RKO (cell line): ENCODE measurements at places on chromosomes 16 and 17.
A peak's percentile ranks its signal among the peaks of the same experiment; 100 is the strongest.

DNA sequence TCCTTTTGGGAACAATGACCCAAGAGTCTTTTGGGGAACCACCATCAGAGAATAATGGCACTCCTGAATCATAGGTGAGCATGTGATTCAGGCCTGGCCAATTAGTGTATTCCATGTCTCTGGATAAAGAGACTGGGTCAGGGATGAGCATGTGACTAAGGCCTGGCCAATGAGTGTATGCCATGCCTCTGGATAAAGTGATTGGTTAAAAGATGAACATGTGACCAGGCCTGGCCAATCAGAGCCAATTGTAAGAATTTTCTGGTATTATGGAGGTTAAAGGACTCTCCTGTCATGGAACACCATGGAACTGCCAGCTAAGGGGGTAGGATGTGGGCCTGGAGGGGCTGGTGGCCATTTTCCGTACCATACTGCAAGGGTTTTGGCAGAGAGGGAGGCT lies 194.3 kb downstream of the C16orf78 start:
- DNase-seq, result peak; percentile 8

DNA sequence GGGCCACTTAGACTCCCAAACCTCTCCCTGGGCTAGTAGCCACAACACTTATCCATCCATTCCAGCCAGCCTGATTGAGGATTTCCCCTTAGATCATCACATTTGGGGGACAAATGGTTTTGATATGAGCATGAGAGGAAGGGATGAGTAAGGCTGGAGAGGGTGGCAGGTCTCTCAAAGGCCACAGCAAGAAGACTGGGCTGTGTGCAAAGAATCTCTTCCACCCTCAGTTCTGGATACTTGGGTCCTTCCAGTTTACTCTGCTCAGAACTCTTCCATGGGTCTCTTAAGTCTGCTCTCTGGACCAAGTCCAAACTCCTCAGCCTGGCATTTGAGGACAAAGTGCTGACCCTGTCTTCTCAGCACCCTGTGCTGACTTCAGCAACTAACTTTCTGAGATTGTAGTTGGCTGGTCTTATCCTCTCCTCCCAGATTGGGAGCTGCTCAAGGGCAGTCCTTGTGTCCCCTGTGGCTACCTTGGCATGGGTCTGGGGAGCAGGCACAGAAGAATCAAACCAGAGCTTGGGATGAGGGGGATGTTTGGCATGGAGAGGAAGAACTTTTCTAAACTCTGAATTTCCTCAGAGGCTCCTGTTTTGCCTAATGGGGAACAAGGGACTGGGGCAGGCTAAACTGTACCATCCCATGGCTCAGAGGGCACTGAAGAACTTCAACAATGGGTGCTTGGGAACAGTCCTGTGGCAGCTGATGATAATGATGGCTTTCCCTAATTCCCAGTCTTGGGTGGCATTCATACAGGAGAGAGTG lies 3.1 kb upstream of the NFATC3 start:
- no peak for DNase-seq

DNA sequence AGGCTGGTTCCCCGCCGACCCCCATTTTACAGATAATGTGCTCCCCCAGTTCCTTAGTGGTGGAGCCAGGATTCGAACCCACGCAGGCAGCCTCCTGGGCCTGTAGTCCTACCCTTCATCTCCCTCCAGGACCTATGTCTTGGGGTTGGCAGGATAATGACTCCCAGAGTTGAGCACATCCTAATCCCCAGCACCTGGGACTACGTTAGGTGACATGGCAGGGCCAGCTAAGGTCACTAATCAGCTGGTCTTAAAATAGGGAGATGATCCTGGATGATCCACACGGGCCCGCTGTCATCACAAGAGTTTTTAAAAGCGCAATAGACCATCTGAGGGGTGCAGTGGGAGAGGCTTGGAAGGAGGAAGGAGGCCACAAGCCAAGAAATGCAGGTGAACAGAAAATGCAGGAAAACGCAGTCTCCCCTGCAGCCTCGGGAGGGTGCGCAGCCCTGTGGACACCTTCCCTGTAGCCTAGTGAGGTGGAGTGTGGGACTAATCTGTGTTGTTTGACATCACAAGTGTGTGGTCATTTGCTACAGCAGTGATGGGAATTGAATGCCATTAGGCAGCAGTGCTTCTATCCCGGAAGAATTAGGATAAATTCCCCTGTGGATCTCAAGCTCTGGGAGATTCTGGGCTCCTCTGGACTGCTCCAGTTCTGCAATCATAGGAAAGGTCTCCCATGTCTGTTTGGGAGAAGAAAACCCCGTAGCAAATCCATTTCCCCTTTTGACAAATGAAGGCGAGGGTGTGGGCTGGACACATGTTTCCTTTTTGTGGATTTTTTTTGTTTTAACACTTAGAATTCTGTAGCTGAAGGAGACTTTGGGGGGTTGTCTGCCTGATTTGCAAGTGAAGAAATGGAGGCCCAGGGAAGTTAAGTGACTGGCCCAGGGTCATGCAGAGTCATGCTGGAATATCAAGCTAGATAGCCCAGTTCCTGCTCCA lies 297.7 kb downstream of the SEC14L1 start:
- DNase-seq, result no peak

DNA sequence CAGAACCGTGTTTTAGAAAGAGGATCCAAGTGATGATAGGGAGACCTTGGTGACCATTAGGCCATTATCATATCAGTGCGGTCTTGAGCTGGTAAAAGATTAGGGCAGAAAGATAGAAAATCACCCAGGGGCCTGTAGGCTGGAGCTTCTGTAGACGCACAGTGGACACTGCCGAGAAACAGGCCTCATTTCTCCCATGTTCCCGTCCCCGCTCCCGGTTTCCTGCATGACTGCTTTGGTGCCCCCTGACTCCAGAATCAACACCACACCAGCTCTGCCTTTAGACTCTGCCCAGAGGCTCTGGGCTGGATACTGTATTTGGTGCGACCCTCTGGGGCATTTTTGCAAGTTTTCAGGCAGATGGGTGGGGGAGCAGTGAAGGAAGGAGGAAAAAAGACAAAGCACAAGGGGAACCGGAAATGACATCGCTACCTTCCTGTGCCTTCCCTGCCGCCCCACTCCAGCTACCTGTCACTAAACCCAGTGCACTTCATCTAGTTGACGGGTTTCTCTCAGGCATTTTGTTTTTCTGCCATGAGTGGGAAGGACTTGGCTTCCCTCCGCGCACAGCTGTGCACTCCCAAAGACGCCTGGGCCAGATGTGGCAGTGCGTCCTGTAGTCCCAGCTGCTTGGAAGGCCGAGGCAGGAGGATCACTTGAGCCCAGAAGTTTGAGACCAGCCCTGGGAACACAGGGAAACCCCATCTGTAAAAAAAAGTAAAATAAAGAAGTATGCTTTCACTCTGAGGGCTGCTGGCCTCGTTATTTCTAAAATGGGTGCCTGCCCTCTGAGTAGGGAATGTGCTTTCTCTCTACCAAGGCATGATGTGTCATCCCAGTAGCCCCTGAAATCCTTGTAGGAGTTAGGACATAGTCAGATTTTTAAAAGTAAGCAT lies 214.1 kb downstream of the RPTOR start:
- DNase-seq, result no peak

DNA sequence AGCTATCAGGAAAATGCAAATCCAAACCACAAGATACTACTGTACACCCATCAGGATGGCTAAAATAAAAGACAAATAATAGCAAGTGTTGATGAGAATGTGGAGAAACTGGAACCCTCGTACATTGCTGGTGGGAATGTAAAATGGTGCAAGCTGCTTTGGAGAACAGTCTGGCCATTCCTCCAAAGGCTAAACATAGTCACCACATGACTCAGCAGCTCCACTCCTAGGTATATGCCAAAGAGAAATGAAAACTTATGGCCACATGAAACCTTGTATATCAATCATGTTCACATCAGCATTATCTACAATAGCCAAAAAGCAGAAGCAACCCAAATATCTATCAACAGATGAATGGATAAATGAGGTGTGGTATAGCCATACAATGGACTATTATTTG lies 28.5 kb downstream of the VAC14 start:
- DNase-seq, result no peak

DNA sequence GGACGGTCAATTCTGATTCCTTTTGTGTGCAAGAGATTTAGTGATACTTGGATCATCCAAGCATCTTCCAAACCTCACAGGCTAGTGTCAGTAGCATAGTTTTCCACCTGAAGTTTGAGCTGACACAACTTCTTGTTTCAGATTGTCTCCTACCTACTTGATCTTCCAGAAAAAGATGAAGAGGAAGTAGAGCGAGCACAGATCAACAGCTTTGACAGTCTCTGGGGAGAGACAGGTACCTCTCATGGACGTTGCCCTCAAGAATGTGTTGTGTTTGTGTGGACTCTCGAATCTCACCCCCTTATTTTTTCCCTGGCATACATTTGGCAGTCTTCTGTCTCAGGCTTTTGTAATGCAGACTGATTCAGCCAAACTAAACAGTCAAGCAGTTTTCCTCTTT lies 47.4 kb downstream of the CYB561 start:
- no peak for DNase-seq

DNA sequence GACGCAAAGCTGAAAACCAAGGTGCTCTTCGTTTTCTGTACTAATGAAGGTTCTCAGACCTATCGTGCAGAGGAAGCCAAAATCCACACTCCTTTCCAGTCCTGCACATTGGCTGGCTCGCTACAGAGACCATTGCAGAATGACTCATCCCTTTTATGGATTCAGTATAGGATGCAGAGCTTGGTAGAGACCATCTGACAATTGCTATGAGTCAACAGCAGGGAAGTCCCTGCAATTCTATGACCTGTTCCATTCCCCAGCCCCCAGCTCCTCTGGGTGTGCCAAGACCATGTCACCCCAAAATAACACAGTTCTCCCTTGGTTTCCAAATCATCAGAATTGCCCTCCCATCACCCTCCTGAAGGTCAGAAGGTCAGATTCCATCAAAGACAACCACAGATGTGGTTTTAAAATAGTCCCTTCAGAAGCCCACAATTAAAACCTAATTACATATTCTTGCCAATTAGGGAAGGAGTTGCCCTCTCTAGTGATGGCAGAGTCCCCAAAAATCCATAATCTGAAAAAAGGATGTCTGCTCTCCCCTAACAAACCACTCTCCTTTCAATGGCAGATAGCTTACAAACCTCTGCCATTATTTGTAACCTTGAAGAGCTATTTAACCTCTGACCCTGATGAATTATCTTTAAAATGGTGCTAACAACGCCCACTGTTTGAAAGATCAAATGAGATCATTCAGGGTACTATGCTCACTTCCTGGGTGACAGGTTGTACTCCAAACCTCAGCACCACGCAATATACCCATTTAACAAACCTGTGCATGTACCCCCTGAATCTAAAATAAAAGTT lies 108.2 kb upstream of the RBBP6 start:
- DNase-seq, result peak; percentile 42

DNA sequence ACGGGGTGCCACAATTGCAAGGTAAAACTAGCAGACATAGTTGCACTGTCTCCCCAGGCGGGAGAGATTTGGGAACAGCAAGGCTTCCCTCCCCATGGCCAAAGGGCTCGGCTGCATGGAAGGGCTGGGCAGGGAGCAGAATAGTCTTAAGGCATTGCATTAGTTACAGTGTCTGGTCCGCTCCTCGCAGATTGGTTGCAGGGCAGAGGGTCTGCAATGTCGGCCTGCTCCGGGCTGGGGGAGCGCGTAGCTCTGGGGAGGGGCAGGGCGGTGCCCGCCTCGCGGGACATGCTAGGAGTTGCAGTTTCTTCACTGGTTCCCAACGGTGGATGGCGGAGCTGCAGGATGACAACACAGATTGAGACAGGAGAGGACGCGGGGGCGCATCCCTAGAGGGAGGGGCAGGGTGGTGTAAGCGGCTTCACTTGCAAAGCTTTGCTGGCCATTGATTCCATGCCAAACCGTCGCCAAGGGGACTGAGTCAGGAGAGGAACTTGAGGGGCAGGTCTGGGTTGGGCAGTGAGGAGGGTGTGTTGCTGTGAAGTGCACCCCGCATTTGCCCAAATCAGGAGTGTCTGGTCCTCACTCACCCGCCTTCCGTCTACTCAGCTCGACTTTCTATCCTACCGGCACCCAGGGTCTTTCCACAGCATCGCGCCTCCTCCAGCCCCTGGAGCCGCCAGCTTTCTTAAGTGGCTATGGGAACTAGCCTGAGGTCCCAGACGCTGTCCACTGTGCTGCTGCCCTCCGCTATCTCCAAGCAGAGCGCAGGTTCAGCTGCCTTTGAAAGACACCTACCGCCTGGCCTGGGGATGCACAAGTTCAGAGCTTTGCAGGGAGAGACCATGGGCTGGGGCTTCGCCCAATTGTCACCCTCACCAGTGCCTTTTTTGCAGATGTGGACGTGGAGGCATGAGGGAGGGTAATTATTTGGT lies 1748.9 kb downstream of the TP53TG3F start:
- no peak for DNase-seq

GRCh38 chr16:8565498-8565897 lies 24.8 kb downstream of the TMEM114 start:
- DNase-seq, result no peak
